Fibroblast of skin of right biceps (primary cell): ENCODE measurements at places on chromosomes 12 and 14.

- peak; percentile 27 for DNase-seq
Measured at GRCh38 chr14:30921305-30921704, 46.9 kb downstream of the COCH start.

- DNase-seq: no peak
Measured at GRCh38 chr14:89678768-89679167, 261.7 kb upstream of the FOXN3 start.

DNA sequence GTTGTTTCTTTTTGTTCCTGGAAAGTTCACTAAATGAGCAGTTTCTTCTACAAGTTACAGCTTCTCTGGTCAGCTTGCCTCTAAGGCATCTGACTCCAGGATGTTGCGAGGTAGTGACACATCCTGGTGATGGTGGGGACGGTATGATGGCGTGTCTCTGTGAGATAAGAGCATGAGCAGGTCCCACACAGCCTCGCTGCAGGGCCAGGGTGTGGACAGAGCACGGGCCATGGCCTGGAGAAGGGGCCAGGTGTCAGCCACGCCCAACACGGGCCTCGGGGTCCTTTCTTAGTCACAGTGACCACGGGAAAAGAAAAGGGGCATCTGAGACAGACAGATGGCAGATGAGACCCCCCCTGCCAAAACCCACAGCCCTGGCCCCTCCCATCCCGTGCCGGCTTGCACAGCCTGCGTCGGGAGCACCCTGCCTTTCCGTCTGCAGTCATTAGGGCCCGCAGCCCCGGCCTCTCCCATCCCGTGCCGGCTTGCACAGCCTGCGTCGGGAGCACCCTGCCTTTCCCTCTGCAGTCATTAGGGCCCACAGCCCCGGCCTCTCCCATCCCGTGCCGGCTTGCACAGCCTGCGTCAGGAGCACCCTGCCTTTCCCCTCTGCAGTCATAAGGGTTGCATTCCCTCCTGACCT lies 79.3 kb upstream of the DYNC1H1 start:
- DNase-seq: no peak

DNA sequence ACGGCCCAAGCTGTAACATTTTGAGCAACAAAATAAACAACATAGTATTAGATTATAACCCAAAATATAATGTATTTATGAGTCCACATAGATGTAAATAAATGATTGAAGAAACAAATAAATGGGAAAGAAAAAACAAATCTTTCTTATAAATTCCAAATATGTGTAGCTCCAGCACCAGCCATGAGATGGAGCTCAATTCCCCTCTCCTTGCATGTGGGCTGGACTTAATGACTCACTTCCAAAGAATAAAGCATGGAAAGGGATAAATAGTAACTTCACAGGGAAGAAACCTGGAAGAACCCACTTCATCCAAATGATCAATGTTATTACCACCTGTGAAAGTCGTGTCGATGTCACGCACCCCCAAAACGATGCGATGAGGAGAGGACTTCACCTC lies 158.8 kb downstream of the RPAP3 start:
- DNase-seq: peak; percentile 49

DNA sequence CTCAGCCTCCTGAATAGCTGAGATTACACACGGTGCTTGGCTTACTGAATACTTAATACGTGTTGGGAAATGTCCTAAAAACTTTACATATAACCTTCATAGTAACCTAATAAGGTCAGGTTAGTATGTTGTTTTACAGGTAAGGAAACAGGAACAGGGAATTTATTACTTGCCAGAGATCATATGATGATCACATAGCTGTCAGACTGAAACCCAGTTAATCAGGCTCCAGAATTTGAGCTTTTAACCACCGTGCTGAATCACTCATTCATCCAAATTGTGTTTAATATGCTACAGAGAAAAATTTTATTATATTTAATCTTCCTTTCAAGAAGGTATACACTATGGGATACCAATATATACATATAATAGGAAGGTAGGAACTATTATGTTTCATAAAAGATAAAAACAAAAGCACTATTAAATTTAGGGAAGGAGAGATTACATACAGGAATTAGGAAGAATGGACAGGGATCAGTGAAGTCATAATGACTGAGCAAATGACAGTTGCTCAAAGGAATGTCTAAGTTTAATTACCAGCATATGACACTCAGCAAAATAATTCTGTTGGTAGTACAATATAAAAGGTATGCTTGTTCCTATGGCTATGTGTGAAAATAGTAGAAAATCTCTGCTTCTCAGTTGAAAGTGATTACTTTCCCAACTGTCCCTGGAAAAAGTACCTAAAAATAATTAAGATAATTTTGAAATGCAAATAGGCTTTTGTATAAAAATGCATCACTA lies 59.3 kb downstream of the HEATR5A start:
- DNase-seq: peak; percentile 74

GRCh38 chr12:28855761-28856310 lies 293.2 kb upstream of the FAR2 start:
- no peak for DNase-seq

GRCh38 chr12:27462851-27463250 lies 16.3 kb downstream of the SMCO2 start:
- DNase-seq: no peak

DNA sequence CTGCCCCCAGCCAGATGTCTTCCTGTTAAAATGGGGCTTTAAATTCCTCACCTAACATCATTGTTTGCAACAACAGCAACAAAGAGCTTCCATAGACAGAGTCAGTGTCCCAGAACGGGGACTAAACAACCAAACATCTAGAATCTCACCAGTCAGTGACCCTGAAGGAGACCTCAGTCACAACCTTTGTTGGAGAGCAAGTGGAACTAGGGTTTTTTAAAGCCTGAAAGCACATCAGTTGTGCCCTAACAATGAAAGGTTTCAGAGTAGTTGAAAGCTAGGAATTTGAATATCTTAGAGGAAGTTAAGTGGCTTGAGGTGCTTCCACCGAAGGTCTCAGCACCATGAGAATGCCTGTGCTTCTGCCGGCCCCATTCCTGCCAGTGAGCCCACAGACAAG lies 5.0 kb upstream of the ALDH2 start:
- DNase-seq: no peak

DNA sequence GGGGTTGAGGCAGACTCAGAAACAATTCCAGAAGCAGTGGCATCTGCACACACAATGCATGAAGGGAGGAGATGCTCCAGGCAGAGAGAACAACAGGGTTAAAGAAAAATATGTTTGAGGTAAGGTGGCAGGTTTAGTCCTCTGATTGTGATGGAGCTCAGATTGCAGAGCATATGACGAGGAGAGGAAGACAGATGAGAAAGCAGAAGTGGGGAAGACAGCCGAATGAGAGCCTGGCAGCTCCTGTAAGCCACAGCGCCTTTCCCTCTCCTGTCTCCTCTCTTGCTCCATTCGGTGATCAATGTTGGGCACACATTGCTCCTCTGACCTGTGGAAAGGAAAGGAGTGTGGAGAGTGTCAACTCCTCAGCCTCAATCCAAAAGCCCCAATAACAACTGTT lies 372.2 kb downstream of the GXYLT1 start:
- DNase-seq: no peak

- no peak for DNase-seq
Measured at GRCh38 chr12:42508913-42509460, 80.6 kb downstream of the PRICKLE1 start.

- DNase-seq: no peak
Measured at GRCh38 chr12:47767216-47767724, 5.8 kb upstream of the SLC48A1 start.

GRCh38 chr12:23816394-23816851 lies 133.0 kb downstream of the SOX5 start:
- no peak for DNase-seq

DNA sequence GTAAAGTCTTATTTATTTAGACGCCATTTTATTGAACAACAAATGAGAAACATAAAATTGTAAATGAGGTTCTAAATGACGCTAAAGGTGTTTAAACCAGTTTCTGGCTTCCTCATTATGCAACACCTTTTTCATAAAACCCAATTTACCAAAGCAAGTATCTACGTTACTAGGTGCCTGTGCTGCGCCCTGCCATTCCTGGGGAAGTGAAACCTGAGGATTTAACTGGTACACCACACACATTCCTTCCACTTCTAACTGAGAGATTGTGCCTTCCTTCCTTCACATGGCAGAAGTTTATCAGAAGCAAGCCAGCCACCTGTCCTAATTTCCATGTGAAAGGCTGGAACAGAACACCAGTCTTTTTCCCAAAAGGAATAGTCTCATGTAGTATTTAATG lies 40.3 kb upstream of the GCH1 start:
- no peak for DNase-seq

- DNase-seq: no peak
Measured at GRCh38 chr12:91618281-91618680, 435.7 kb upstream of the DCN start.

DNA sequence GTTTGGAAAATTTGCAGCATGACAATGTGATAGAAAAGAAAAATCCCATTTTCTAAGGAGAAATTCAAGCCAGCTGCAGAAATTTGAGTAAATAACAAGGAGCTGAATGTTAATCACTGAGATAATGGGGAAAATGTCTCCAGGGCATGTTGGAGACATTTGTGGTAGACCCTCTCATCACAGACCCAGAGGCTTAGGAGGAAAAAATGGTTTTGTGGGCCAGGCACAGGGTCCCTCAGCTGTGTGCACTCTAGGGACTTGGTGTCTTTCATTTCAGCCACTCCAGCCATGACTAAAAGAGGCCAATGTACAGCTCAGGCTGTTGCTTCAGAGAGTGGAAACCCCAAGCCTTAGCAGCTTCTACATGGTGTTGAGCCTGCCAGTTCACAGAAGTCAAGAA lies 111.4 kb upstream of the SYT10 start:
- DNase-seq: no peak

DNA sequence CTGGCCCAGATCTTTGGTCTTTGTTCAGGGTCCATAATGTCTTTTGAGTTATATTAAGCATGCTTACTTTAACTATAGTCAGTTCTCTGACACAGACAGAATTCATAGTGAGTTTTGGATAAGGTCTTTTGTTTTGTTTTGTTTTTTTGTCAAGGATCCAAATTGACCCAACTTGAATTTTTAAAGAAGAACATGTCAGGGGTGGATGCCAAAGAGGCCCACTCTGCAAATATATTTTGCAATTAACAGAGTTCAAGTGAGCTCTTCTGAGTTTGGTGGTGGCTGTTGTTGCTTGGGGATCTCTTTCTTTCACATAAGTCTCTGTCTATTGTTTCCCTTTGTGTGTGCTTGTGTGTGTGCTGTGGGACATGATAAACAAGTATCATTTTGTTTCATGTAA lies 34.4 kb upstream of the PMCH start:
- no peak for DNase-seq

GRCh38 chr14:23174296-23175184 lies 8.9 kb downstream of the SLC7A8 start:
- DNase-seq: peak; percentile 55

DNA sequence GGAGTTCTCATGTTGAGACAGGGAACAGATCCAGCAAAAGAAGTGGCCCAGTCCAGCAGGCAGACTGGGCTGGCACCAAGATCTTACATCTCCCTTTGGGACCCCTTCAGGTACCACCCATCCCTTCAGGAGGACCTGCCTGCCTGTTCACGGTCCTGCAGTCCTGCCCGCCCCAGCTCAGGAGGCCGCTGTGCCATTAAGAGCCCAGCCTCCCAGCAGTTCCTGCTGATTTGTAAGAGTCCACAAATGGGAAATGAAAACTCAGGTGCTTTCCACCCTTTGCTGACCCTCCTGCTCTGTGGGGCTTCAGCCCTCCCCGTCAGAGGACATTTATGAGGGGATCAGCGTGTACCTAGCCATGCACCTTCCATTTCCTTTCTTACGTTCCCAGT lies 39.5 kb downstream of the C14orf132 start:
- no peak for DNase-seq
